ENCODE measurements at places on chromosomes 5 and 9.

DNA sequence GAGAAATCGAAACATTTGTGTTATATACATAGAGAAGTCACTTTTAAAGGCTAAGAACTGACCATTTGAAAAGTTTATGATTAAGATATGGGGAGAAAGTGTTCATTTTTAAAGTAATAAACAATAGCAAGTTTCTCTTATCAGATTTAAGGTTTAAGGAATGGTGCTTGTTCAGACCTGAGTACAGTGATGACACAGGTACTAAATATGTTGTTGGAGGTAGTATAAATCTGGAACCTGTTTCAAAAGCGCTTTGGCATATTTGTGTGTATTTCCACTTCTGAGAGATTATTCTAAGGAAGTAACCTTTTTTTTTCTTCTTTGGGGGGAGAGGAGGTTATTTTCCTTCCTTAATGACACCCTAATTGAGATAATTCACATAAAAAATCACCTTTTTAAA is 18.4 kb downstream of the CDC42SE2 start:
- no peak for DNase-seq

- DNase-seq: no peak
Measured at GRCh38 chr5:26833596-26833995, 204.8 kb downstream of the CDH9 start.

DNA sequence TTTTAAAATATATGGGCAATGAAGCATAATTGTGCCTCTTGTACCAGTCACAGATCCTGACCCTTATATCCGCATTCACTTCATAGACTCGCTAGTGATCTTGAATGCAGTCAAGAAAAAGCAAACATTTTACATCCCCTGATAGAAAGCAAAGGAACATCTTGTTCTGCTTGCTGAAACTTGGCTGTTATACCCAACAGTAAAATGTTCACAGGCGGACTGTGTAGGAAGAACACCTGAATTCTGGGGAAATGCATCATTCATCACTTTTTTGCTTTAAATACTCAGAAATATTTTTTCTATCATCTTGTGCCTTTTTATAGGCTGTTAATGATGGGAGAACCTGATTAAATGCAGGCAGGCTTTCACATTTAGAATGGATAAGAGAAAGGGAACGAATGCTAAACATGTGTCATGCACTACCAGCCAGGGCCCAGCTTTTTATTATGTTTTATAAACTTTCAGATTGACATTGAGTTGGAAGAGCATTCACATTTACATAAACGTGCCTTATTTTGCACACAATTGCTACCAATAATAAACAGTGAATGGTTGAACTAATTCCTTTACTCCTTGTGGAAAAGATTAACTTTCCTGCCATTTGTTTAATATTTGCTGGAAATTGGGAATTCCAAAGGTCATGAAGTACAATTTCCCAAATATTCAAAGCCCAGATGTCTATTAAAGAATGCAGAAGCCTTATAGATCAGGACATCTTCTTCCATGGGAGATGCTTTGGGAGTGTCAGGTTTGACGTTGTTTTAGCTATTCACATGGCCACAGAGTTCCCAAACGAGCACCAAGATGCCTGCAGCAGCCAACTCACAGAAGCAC is 756.2 kb downstream of the TLE1 start:
- DNase-seq: no peak

DNA sequence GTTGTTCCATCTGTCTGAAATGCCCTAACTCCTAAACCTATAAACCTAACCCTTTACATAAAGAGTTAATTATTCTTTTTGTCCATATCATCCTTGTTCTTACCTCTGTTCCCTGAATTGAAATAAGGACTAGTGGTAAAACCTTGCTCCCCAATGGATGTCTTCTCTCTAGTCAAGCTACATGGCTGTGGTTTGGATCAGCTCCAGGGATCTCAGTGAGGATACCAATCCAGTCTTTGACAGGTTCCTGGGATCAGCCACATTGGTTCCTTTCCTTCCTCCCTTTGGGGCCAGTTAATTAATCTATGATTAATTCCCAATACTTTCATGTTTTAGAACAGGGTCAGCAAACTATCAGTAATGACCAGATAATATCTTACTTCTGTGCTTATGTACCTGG is 151.6 kb downstream of the SIL1 start:
- no peak for DNase-seq

DNA sequence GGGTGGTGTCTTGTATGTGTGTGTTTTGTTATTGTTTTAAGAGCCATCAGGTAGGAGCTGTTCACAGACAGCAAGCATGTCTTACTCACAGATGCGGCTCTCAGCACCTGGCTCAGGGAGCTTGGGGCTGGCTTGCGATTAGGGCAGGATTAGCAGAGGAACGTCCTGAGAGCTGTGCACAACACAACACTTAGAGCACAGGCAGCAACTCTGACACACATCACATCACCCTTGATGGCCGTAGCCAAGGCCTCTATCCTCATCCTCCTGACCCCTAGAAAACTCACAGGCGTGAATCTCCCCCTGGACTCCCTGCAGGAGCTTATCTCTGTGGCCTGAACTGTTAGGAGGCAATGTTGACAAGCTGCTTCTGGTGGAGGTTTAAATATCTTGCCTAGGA is 7.1 kb upstream of the IL17B start:
- no peak for DNase-seq

DNA sequence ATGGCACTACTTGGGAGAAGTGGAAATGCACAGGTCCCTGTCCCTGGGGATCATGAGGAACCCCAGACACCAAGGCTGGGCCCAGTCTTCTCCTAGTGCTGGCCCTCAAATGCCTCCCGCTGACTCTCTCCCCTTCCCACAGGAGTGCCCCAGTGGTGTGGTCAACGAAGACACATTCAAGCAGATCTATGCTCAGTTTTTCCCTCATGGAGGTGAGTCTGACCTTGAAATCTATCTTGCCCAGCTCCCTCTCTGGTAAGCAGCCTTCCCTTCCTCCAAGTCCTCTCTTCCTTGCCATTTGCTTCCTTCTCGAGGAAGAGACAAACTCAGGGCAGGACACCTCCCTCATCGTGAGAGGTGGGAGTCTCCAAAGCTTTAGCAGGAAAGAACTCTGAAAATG is 63.3 kb upstream of the GABRP start:
- DNase-seq: no peak

DNA sequence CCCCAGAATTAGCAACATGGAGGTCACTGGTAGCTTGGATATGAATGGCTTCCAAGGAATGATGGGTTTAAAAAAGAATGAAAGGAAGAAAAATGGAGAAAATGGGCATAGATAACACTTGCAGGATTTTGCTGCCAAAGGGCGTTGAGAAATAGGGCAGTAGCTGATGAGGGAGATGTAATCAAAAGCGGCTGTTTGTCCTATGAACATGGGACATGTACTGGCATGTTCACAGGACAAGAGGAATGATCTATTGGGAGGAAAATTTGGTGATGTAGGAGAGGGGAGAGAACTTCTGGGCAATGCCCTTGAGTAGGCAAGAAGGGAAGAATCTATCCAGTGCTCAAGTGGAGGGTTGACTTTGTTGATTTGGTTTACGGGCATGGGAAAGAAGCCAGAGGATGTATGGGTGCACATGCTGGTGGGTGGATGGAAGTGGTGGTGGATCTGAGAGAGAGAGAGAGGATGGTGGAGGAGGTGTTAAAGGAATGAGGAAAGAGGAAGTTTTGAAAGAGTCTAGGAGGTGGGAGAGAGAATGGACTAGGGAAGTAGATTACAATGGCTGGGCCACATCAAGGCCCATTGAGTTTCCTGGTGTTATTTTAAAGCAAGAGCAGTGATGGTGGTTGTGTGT is 115.1 kb upstream of the MVB12B start:
- no peak for DNase-seq

- no peak for DNase-seq
Measured at GRCh38 chr5:65271906-65272305, 209.8 kb downstream of the ADAMTS6 start.

- DNase-seq: no peak
Measured at GRCh38 chr9:21155501-21155900, 11.0 kb downstream of the IFNA21 start.

GRCh38 chr9:112186695-112187094 is 11.6 kb upstream of the SUSD1 start:
- DNase-seq: no peak

DNA sequence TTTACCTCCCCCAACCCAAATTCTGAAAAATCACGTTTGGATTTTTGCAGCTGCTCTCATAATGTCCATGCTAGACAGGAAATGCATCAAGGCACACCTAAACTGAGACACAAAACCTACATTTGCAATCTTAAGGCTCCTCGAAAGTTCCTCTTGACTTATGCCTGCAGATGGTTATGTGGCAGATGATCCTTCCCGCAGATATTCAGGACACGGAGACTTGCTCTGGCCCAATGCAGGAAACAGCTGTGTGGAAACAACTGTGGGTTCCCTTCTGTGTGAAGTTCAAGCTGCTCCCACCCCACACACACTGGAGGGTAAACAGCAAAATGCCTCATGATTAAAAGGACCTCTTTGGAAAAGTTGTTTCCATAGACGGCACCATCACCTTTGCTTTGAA is 253.8 kb downstream of the EBF1 start:
- DNase-seq: no peak

GRCh38 chr9:90832261-90832660 is 30.6 kb downstream of the SYK start:
- no peak for DNase-seq

- no peak for DNase-seq
Measured at GRCh38 chr5:124395926-124396325, 350.5 kb downstream of the ZNF608 start.

Data from omental fat pad (tissue), 4 donors.